ENCODE measurements at places on chromosomes 2 and 18. TPM values are rescaled to one million over a fixed set of nuclear protein-coding genes. Genes with fewer than 3 reads are reported as not detected.
A peak's percentile ranks its signal among the peaks of the same experiment; 100 is the strongest.

DNA sequence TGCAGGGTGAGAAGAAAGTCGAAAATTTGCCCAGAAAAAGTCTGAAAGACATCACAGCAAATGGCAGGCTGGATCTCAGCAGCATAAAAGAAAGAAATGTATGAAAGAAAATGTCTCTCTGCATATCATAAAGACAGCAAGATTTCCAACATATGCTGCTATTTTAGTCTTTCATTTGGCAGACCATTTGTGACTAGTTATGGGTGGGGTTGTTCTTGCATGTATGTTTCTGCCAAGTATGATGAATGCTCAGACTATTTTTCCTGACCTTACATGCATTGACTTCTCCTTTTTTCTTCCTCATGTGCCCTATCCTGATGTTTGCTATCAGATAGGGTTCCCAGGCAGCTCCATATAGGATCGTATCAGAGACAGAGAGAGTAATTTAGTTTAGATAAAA lies 58.5 kb upstream of the PARD3B start:
- no peak for DNase-seq
- H3K27me3 ChIP-seq = no peaks in the 10 kb centered on the region
- no peaks in the 10 kb centered on the region for H3K36me3 ChIP-seq

- H3K27me3 ChIP-seq = peaks cover 4% of the 10 kb centered on the region
- H3K36me3 ChIP-seq = peaks cover 21% of the 10 kb centered on the region
- H3K4me1 ChIP-seq = peaks cover 23% of the 10 kb centered on the region
Observed at GRCh38 chr2:120849278-120849677, 113.6 kb downstream of the GLI2 start.

DNA sequence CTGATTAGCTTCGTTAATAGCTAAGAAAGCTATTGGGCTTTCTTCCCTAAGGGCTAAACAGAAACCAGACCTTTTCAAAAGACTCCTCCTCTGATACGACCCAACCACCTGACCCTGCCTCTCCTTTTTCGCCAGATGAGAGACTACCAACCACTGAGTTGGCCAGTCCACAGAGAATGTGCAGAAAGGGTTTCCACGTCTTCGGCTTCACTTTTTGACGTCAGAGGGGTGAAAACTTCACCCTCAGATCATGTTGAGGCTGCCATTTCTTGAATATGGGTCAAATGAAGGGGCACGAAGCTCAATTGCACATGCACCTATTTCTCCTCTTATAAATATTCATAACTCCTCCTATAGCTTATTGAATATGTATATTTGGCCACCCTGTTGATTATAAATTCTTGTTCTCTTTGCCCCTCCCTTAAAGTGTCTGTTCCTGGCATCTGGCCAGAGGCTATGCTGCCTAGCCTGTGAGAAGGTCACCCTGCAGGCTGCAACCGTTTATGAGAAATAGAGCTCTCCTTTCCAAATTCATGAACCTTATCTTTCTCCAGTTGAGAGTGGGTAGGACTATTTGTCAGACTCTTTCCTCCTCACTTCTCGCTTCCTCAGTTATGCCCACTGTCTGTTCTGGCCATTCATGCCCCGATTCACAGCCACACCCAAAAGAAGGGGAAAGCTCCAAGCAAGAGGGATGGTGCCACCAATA lies 301.6 kb downstream of the STK39 start:
- H3K4me1 ChIP-seq = peaks cover 5% of the 10 kb centered on the region
- H3K36me3 ChIP-seq = peaks cover 5% of the 10 kb centered on the region
- peak overlapping the region; percentile 60 for H3K27ac ChIP-seq
- no peak overlapping the region for H3K4me3 ChIP-seq
- DNase-seq = no peak
- no peaks in the 10 kb centered on the region for H3K27me3 ChIP-seq

The HOXD10 gene
- not detected for total RNA-seq

The DGUOK gene
- total RNA-seq = 96.8 TPM

DNA sequence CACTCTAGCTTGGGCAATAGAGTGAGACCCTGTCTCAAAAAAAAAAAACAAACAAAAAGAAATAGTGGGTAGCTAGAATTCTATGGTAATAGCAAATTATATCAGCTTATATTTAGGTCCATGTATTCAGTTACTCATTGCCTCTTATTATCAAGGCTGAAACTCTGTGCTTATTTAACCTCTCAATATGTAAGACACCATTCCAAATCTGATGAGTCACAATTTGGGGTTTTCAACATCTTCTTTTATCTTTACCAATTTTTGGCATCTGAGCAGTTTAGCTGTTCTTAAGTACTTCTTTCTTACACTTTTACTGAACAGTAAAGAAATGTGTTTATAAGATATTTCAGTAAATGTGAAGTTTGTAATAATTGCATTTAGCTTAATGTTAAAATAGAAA lies 69.3 kb downstream of the TTC27 start:
- no peak for DNase-seq
- no peak overlapping the region for H3K4me3 ChIP-seq
- H3K27me3 ChIP-seq = no peaks in the 10 kb centered on the region
- no peaks in the 10 kb centered on the region for H3K4me1 ChIP-seq
- no peak overlapping the region for H3K27ac ChIP-seq

GRCh38 chr2:70479816-70480215 lies 73.8 kb downstream of the TGFA start:
- H3K4me3 ChIP-seq = no peak overlapping the region
- no peak overlapping the region for H3K27ac ChIP-seq
- no peaks in the 10 kb centered on the region for H3K36me3 ChIP-seq
- peaks cover 11% of the 10 kb centered on the region for H3K4me1 ChIP-seq
- no peaks in the 10 kb centered on the region for H3K27me3 ChIP-seq

The STPG4 gene
- 1.3 TPM for total RNA-seq
